ENCODE measurements at places on chromosomes 1 and 21.

- no peak for DNase-seq
These were observed 2.1 kb downstream of the MYOM3 start for GRCh38 chr1:24109686-24110475.

GRCh38 chr1:211247921-211248320 is 11.2 kb upstream of the RCOR3 start:
- no peak for DNase-seq

DNA sequence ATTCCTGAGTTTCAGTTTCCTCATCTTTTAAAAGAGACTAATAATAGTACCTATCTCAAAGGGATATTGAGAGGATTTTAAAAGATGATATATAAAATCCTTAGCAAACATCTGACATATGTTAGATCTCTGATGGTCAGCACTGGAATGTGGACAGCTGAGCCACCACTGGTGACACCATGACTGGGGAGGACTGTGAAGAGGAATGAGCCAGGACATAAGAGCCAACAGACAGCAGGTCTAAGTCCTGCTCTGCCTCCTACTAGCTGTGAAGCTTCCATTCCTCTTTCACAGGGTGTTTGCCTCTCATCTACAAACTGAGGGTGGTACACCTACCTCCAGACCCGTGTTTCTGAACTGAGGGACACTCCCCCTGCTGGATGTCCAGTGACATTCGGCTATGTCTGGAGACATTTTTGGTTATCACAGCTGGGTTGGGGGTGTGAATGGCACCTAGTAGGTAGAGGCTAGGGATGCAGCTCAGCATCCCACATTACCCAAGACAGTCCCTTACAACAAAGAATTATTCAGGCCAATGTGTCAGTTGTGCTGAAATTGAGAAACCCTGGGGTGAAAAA is 109.1 kb upstream of the OLIG2 start:
- DNase-seq, result no peak

DNA sequence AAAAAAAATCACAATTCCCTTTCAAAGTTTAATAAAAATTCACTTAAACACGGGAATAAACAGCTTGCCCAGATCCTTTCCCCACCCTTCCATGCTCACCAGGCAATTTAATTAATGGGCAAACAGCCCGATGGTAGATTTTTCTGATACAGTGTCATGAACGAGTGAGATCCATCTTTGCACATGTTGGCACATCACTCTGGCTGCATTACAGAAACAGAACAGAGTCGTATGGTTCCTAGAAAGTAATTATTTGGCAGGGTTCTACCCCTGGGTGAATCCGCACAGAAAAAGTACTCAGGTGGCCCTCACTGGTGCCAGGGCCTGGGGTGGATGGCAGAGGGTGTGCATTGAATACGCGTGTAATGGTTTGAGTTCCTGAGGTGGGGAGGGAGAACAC is 24.6 kb upstream of the OVAAL start:
- DNase-seq, result no peak

DNA sequence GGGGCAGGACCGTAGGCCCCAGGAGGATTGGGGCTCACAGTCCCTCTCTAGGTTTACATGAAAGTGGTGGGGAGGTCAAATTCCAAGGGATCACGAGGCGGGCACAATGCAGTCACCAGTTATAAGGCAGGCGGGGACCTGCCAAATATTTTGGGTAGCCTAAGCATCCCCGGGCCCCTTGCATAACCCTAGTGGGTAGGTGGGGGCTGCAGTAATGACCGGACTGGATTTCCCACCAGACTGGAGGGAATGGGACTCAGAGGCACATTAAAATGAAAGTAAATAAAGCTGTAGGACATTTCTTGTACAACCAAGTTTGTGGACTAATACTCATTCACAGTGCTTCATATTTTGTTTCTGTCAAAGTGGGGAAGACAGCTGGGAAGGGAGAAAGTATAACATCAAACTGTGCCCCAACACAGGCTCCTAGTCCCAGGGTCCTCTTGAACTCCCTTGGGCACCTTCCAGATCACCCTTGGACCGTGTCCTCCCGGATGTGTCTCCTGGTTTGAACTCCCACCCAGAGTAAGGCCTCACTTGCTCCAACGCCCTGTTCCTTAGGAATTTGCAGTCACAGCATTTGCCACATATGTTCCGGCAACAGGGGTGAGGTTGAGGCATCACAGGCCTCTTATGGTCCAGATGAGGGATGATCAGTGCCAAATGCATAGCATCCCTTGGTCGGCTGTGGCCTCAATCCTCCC is 28.4 kb upstream of the KIAA0040 start:
- no peak for DNase-seq

GRCh38 chr1:223741861-223742260 is 29.5 kb downstream of the CAPN2 start:
- DNase-seq, result no peak

GRCh38 chr1:69016468-69016867 is 519.6 kb upstream of the DEPDC1 start:
- no peak for DNase-seq

- DNase-seq, result no peak
These were observed at the start of gene TNFSF4 for GRCh38 chr1:173206816-173207568. Gene TNFSF4 (minus strand): TSS chr1:173207331. CDS start chr1:173207176, 155 bp downstream.

- no peak for DNase-seq
These were observed 3.2 kb downstream of the TBX15 start for GRCh38 chr1:118984722-118985639.

DNA sequence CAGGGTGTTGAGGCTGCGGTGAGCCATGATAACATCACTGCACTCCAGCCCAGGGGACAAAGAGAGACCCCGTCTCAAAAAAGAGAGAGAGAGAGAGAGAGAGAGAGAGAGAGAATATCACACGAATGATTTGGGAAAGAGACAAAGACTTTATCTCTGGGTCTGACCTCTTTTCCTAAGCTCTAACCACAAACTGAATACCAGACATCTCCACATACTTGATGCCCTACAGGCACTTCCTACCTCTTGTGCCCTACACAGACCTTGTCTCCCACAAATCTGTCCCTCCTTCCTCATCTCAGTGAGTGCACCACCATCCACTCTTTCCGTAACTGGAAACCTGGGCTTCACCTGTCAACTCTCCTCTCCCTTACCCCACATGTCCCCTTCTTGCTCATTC is 27.0 kb upstream of the PTCH2 start:
- no peak for DNase-seq

GRCh38 chr21:42525029-42525581 is 11.5 kb downstream of the SLC37A1 start:
- DNase-seq, result no peak

Measured in amniotic stem cell (primary cell).